Endothelial cell (in vitro differentiated cells): ENCODE measurements at places on chromosomes 7 and 10. TPM values are rescaled to one million over a fixed set of nuclear protein-coding genes. Genes with fewer than 3 reads are reported as not detected.
A peak's percentile ranks its signal among the peaks of the same experiment; 100 is the strongest.

DNA sequence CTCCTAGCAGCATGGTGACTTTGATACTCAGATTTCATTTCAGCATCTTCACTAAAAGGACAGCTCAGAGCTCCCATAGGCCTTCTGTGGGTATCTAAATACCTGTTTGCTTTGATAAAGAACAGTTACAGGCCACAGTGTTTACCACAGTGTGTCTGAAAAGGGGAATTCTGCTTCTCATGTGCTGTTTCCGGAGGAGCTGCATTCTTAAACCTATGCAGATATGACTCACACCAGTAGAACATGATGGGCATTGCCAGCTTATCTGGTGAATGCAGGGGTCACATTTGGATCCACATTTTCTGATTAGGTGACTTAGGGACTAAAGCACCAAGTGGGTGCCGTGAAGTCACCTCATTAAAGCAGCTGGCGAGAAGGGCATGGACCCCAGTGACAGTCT, 52.6 kb downstream of the TRRAP start:
- no peak for DNase-seq

- DNase-seq, result no peak
These were observed 2.6 kb upstream of the PIK3CG start for GRCh38 chr7:106862317-106863089.

DNA sequence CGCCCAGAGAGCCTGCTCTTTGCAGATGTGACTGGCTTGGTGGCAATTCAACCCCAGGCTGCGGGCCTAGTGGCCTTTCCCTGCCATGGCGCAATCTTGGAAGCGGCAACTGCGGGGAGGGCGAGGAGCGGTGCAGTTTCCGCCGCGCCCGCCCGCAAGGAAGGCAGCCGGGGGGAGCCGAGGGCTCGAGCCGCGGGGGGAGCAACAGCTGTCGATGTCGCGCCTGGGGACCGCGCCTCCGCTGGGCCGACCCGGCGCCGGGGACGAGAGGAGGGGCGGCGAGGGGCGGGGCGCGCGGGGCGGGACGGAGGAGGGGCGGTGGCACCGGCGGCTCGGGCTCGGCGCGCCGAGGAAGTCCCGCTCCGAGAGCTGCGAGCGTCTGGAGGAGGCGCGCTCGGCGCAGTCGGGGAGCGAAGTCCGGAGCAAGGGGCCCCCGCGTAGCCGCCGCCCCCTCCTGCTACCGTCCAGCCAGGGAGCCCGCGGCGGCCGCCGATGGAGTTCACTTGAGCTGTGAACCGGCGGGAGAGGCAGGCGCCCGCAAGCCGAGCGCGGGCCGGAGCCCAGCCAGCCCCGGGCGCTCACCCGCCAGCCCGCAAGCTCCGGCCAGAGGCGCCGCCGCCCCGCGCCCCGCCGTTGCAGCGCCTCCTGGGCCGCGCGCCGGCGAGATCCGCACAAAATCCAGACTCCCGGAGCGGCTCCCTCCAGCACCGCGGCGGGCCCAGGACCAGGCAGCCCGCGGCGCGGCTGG, 438.1 kb upstream of the GALNT17 start:
- peak; percentile 76 for DNase-seq

GRCh38 chr10:86108696-86109095, 257.9 kb downstream of the GRID1 start:
- DNase-seq, result no peak

DNA sequence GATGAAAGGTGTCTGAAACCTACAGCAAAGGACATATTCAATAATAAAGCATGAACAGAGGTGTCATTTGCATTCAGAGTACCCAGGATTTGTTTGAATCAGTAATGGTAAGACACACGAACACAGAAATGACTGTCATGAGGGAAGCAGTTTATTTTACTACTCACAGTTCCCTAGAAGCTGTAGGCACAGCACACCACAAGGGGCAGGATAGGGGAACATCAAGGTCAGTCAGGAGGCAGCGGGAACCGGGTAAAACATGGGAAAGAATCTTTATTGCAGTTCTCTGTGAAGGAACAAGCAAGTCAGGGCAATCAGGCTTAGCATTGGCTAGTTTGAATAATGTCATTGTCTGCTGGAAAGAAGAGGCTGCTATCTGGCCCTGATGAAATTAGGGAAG, 70.2 kb upstream of the PDSS1 start:
- DNase-seq, result no peak

GRCh38 chr10:133418289-133418993, 6.0 kb downstream of the SPRN start:
- DNase-seq, result no peak

The SFTPA2 gene
- not detected for total RNA-seq

The TUBAL3 gene
- total RNA-seq, result not detected
